ENCODE measurements at places on chromosomes 7 and 10. TPM values are rescaled to one million over a fixed set of nuclear protein-coding genes. Genes with fewer than 3 reads are reported as not detected.

The DLX6 gene
- total RNA-seq: not detected

DNA sequence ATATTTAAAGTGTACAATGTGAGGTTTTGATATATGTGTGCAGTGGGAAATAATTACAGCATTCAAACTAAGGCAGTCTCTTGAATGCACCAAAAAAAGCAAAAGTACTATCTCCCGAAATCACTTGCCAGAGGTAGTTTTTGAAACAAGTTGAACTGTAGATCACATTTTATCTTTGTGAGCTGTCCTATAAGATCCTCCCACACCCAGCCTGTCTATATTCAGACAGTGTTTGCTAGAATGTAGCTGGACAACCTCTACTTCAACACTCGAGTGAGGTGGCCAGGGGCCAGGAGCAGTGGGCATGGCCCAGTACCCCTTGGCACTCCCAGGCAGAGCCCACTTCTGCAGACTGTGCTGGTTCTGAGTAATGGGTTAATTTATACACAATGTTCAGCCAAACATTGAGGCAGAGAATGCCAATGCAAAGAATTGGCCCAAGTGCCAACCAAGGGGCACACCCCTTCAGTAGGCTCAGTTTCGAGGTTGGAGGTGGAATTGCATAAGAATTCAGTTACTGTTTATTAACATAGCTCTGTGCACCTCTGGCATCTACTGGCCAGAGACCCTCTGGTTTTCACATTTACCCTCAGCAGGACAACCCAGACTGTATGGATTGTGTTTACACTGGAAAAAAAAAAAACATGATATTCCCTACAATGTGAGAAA is 70.5 kb downstream of the AHR start:
- DNase-seq: no peak

DNA sequence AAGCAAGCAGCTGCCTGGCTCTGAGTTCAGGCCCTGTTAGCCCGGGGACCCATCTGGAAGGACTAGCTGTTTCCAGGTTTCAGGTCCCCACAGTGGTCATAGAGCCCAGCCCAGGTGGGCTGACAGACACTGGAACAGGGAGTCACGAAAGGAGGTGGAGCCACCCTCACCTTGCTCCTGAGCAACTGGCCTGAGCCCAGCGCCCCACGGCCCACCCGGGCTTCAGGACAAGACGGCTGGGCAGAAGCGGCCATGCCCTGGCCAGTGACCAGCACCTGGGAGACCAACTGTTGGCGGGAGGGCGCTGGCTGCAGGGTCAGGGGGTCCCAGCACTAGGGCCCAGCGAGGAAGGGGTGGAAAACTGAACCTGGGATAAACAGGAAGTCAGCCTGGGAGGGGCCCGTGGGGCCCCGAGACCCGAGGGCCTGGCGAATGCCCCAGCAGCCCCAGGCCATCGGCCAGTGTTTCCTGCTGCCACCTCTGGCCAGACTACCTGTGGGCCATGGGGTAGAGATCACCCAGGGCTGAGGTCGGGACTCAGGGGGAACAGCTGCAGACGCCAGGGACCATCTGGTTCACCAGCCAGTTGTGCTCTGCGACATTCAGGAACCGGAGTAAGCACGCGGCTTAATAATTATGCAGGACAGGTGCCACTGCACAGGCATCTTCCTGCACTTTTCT is 282.1 kb upstream of the PPP2R2D start:
- no peak for DNase-seq

DNA sequence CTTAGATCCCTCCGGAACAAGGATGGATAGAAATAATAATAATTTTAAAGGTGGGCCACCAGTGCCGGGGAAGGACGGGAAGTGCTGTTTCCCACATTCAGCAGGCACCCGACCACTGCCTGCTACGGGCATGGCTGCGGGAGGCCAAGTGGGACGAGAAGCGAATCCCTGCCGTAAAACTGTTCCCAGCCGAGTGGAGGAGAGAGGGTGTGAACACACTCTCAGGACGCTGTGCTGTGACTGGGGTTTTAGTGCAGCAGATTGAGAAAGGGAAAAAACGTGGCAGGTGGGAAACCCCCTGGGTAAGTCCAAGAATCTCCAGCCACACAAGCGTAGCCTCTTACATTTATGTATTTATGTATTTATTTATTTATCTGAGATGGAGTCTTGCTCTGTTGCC is 158.8 kb downstream of the DNAJB6 start:
- no peak for DNase-seq

DNA sequence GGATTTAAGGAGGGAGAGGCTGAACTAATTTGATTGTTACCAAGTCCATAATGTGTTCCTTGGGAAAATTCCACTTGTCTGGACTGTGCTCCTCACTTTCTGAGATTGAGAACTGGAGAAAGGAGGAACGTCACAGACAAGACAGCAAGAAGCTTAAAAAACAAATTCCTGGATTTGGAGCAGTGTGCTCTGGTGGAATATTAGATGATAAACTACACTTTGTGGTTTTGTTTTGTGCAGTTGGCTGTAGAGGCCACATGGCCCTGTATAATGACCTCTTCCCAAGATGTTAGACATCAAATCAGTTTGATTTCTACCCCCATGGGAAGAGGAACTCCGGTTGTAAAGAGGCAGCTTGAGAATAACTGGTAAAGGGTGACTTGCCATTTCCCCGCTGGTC is 421.3 kb upstream of the GALNT17 start:
- DNase-seq: no peak

- DNase-seq: no peak
These were observed 25.8 kb downstream of the FBXL13 start for GRCh38 chr7:103048833-103049232.

All from kidney epithelial cell (primary cell).